ENCODE measurements at places on chromosomes 5 and 9.

- DNase-seq = peak; percentile 74
Observed at GRCh38 chr9:84397151-84397728, 56.7 kb upstream of the SLC28A3 start.

GRCh38 chr5:132751444-132751843 lies 4.2 kb downstream of the CCNI2 start:
- no peak for DNase-seq

GRCh38 chr5:142749321-142749720 lies 20.9 kb upstream of the ARHGAP26 start:
- peak; percentile 68 for DNase-seq

DNA sequence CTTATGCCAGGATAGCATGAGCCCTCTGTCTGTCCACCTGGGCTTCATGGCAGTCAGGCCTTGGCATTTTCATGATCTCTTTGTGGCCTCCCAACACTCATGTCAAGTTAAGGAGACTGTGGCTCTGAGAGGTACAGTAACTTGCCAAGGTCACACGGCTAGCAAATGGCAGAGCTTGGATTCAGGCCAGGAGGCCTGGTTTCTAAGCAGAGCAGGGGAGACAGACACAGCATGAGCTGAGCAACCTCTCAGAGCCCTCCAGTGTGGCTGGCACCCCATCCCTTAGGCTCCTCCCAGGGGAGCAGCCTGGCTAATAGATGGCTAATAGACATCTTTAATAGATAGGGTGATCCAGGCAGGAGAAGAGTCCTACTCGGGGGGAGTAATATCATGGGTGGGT lies 4.1 kb downstream of the SYNPO start:
- no peak for DNase-seq

GRCh38 chr9:94811074-94811473 lies 84.6 kb downstream of the AOPEP start:
- no peak for DNase-seq

DNA sequence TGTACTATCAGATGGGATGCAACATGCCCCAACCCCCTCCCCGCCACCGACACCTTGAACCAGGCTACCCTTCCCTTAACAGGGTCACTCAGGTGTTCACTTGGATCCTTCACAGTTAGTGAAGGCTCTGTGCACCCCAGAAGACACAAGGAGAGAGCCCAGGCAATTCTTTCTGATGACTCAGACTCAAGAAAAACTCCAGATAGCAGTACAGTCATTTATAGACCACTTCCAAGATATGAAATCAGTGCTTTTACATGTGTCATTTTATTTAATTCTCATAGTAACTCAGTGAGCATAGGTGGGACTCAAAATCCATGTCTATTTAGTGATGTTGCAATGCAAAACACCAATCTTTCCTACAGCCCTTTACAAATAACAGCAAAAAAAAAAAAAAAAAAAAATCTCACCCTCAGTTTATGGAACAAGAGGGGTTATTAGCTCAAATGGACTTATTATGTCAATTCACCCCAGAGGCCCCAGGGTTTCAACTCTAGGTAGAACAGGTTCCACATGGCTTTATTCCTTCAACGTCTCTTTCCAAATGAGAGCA lies 71.9 kb downstream of the FOXD1 start:
- peak; percentile 81 for DNase-seq

- no peak for DNase-seq
Observed at GRCh38 chr9:98241357-98242300, 13.8 kb downstream of the TBC1D2 start.

GRCh38 chr5:61603211-61603908 lies 271.3 kb downstream of the ZSWIM6 start:
- DNase-seq = peak; percentile 26

DNA sequence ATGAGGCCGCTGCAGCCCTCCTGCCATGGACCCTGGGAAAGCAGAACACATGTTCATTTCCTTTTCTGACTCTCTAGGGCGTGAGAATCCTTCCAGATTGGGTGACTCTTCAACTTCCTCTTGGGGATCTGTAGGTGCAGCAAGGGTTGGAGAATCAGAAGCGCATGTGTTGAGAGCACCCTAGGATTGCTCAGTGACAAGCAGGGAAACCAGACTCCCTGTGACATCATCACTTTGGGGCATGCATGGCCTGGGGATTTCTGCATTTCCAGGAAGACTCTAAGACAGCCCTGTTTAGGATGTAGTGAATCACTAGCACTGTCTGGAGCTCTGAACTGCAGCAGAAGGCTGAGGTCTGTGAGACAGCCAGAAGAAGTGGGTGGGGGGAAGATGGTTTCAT lies 15.1 kb upstream of the LCP2 start:
- DNase-seq = peak; percentile 14

DNA sequence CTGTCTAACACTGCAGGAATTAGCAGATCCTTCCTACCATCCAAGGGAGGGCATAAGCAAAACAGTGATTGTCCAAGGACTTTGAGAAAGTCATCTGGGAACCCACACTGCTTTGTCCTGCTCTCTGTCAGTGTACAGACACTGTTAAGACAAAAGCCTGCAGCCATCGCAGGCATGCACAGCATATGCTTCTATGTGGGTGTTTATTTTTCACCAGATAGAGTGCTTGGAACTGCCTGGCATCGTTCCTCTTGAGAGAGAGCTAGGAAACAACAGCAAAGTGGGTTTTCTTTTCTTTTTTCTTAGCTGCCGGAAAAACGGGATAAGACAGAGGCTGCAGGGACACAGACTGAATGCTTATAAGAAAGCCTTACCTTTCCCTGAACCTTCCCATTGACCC lies 212.3 kb downstream of the ICE1 start:
- no peak for DNase-seq

DNA sequence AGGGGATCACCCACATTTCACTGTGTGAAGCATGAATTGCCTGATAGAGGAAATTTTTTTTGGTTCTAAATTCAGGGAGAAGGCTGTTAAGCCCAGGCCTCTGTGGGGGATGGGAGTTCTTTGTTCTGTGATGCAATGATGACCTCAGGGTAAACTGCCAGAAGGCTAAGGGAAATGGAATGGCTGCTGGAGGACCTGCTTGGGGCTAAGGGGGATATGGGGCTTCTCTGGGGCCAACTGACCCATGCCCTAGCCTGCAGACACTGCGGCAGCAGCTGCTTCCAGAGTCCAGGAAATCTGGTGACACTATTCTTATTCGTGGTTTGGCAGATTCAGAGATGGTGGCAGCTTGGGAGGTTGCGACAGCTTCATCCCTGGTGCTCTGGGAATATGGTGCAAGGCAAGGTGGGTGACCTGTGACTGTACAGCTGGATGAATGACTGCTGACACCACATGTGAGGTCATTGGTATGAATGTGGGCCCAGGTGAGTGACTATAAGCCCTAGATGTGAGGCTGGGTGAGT lies 30.3 kb downstream of the VCP start:
- DNase-seq = peak; percentile 70

DNA sequence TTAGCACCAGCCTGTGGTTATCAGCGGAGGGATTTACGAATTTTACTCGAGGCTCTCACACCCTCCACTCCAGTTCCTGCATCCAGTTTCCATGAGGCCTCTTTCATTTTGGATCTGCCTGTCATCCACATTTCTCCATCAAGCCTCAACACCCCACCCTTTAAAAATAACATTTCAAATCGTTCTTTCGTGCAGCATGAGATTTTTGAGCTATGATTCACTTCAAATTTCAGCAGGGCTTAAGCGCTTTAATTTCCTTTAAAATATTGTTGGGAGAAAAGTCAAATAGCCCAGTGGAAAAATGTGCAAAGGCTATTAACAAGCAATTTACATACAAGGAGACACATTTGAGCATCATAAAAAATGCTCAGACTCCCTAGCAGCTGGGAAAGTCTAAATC lies 103.2 kb downstream of the MSX2 start:
- peak; percentile 63 for DNase-seq

- peak; percentile 1 for DNase-seq
Observed at GRCh38 chr9:119368681-119369581, at the start of gene BRINP1. Gene BRINP1 (minus strand): TSS chr9:119369435. CDS start chr9:119313355, 56,080 bp downstream.

DNA sequence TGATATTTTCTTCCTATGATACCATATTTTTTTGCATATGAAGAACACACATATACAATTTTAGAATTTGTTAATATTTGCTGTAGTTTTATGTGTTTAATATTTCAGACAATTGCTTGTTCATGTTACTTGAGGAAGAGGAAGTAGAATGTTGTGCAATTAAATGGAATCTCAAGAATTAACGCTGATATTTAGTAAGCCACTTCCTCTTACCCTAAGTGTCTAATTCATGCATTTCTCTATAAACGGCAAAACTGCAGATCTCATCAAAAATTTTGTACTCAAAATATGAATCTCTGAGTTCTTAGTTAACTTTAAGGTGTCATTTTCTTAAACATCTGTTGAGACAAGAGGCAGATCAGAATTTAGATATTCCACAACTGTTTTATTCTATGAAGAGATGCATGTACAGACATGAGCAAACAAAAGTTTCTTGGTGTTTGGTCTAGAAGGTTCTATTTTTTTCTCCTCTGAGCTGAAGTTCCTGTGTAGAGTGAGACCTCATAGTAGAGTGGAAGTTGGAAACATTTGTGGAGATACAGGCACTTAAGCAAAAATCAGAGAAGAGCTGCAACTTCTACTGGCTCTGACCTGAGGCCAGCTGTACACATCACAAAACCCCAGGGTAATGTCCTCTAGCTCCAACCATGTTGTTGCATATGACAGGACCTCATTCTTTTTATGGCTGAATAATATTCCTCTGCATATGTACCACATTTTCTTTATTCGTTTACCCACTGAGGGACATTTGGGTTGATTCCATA lies 16.6 kb upstream of the TGFBI start:
- DNase-seq = peak; percentile 79

Data from EL (cell line).